GM03348 (cell line): ENCODE measurements at places on chromosomes 13 and 19.

- no peak for DNase-seq
Measured at GRCh38 chr13:65606622-65607021, 1623.5 kb downstream of the PCDH9 start.

GRCh38 chr13:73399347-73400216 lies 340.8 kb downstream of the KLF5 start:
- DNase-seq, result no peak

- no peak for DNase-seq
Measured at GRCh38 chr13:88707646-88708045, 1036.5 kb downstream of the SLITRK5 start.

DNA sequence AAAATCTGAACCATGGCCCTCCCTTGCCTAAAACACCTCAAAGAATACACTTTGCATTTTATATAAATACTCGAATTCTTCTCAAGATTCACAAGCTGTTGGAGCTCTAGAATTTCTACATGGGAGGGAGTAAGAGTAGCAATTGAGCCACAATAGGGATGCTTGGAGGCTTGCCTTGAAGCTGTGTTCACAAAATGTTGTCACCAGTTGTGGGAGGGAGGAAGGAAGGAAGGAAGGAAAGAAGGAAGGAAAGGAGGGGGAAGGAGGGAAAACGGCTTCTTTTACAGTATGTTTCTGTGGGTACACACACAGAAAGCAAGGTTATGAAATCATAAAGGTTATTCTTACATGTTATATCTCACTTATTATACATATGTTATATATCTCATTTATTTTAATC lies 128.6 kb upstream of the PEG3 start:
- no peak for DNase-seq
